ENCODE measurements at places on chromosomes 2 and 18.
A peak's percentile ranks its signal among the peaks of the same experiment; 100 is the strongest.

DNA sequence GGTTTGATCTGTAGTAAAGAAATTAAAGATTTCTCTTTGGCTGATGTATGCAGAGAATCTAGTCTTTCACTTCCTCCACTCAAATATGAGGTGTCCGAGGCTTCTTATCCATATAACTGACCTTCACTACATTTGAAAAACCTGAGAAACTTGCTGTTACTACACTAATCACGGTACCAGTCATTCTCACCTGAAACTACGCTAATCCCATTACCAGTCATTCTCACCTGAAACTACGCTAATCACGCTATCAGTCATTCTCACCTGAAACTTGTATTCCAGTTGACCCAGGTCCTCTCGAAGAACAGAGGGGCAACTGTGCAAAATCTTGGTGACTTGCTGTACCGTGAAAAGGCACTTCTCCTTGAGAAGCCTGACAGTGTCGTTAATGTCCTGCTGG, 5.1 kb downstream of the MTERF4 start:
- ATAC-seq: peak; percentile 70

DNA sequence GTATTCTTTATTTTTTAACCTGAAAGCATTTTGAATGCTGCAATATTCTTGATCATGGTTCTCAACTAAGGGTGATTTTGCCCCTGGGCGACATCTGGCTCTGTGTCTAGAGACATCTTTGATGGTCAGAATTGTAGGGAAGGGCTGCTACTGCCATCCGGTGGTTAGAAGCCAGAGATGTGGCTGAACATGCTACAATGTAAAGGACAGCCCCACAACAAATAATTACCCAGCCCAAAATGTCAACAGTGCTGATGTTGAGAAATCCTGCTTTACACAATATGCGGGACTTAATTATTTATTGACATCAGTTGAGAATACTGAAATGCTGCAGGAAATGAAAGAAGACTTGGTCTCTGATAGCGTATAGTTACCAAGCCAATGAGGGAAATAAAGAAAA, 37.5 kb upstream of the SERPINB2 start:
- no peak for ATAC-seq

GRCh38 chr2:69776886-69777785, 35.2 kb downstream of the ANXA4 start:
- no peak for ATAC-seq

DNA sequence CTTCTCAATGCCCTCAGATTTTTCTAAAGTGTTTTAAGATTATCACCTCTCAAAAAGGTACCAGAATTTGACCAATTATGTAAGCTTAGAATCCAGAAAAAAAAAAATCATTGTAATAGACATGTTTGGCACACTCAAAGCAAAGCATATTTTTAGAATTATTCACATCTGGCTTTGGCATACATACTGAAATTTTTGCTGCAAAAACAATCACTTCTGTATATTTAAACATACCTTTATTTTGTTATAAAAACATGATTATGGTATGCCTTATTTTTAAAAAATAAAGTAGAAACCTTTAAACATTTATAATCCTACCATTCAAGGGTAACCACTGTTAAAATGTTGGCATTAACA, 143.3 kb downstream of the ESCO1 start:
- no peak for ATAC-seq

DNA sequence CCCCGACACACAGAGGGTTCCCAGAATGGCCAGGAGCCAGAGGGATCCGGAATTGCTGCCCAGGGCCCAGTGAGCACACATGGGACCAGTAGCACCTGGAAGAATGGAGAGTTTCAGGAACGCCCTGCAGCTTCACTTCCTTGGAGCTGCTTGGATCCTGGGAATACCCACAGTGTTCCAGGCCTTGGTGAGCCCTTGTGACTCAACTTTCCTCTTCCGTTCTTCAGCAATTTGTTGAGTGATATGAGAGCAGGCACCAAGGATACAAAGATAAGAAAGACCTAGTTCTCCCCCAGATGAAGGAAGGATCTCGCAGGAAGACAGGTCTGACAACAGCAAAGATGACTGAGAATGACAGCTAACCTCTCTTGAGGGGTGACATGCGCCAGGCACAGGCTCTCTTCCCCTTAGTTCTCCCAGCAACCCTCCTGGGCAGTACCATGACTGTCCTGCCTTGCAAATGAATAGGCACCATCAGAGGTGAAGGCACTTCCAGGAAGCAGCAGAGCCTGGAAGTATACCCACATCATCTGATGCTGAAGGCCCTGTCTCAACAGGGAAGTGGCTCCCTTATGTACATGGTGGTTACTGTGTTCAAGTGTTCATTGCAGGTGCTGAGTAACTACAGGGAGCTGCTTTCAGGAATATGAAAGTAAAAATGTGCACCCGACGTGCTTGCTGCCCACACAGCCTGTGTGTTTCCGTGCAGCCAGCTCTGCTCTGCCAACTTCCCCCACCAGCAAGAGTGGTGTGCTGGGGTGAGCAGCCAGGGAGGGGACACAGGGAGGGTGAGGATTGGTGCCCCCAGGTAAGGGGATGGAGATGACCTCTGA, 116.2 kb downstream of the STPG4 start:
- ATAC-seq: peak; percentile 76

GRCh38 chr2:103880081-103880834, 973.7 kb upstream of the POU3F3 start:
- ATAC-seq: no peak

DNA sequence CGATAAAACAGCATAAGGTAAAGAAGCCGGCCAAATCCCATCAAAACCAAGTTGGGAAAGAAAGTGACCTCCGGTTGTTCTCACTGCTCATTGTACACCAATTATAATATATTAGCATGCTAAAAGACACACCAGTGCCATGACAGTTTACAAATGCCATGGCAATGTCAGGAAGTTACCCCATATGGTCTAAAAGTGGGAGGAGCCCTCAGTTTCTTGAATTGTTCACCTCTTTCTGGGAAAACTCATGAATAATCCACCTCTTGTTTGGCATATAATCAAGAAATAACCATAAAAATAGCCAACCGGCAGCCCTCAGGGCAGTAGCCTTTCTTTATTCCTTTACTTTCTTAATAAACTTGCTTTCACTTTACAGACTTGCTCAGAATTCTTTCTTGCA, 544.9 kb upstream of the SETBP1 start:
- no peak for ATAC-seq

DNA sequence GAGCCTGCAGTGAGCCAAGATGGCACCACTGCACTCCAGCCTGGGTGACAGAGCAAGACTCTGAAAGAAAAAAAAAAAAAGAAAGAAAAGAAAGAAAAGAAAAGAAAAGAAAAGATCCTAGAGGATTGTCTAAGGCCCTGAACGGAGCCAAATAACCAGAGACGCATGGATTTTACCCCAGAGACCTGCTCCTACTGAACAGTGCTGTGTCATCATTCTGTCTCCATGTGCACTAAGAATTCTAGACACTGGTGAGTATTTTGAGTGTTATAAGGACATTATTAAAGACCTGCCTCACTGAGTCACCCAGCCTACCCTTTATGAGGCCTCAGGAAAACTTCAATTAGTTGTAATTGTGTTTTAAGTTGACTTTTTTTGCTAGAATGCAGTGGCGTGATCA, 61.9 kb upstream of the RIOK3 start:
- ATAC-seq: no peak

- no peak for ATAC-seq
Measured at GRCh38 chr2:21770787-21771186, 647.0 kb downstream of the TDRD15 start.

DNA sequence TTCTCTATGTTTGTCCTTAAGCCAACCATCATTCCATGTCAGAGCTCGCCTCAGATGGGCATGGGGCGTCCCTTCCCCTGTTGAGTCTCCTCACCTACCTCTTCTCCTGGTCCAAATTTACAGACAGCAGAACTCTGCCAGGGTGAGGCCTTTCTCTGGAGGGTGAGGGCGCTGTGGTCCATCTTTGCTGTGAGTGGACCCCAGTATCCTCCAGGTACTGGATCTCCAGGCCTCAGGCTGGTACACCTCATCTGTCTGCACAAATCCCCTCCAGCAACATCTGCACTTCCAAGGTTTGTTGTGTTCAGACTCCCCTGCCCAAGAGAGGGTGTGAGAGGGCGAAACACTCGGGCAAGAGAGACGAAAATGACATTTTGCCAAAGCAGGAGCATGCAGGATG, 63.9 kb upstream of the EDAR start:
- no peak for ATAC-seq

DNA sequence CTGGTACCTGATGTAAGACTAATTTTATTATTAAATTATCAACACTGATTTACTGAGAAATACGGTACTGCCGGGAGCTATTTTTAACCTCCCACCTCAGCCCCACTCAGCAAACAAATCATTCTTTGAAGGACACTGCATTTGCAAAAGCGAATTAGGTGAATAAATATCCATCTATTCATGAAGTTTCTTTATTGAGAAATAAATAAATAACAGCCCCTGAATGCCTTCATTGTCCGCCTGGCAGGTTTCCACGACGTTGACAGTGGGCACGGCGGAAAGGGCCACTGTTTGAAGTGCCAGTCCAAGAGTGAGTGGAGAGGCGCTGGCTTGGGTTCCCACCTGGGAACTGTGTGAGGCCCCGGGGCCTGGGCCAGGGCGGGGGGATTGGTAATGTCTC, 15.7 kb downstream of the C1QL2 start:
- ATAC-seq: no peak

GRCh38 chr2:68741805-68742306, 7.2 kb downstream of the ARHGAP25 start:
- peak; percentile 77 for ATAC-seq

- no peak for ATAC-seq
Measured at GRCh38 chr18:41418598-41418997, 536.4 kb upstream of the PIK3C3 start.

GRCh38 chr2:196324211-196324610, 152.8 kb upstream of the STK17B start:
- ATAC-seq: no peak

GRCh38 chr2:105919826-105920225, 175.1 kb downstream of the NCK2 start:
- ATAC-seq: no peak

- no peak for ATAC-seq
Measured at GRCh38 chr18:78821396-78821795, 158.2 kb upstream of the SALL3 start.

- no peak for ATAC-seq
Measured at GRCh38 chr2:127633556-127634065, 12.3 kb upstream of the GPR17 start.

DNA sequence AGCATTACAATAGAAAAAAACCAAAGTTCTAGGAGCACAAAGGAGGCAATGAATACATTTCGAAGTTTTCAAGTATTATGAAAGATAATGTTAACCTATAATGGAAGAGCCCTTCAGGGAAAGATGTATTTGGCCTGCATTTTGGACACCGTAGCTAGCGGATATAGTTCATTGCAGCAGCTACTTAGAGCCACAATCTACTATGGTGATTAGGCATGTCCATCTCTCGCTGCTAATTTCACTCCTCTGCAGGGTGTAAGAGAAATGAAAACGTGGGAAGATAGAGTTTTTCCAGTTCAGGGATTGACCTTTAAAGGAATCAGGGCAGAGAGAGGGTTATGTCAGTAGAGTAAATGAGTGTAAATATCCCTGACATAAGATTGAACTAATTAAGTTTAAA, 8.5 kb upstream of the CAVIN2 start:
- ATAC-seq: no peak

DNA sequence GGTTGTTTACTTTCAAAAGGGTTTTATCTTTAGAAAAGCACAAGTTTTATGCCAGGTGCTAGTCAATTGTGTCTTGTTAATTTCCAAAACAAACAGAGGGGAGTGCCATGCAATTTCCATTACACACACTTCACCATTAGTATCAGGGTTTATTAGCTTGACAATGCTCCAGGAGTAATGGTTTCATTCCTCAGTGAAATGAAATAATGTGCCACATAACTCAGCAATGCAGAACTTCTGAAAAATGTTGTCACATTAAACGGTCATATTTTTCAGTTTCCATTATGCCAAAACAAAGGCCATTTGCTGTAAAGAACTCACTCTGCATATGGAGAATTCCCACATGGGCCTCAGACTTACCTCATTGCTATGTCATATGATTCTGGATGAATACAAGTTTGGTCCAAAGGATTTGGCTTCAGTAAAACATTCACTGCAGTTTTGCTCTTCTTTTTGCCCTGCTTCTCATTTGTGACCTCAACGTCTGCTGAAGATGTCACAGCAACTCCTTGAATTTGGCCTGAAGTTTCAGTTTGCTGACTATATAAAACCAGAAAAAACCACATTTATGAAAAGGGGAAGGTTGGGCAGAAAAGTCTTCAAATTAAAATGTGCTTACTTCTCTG, 198.2 kb downstream of the SRBD1 start:
- no peak for ATAC-seq

GRCh38 chr2:45259547-45260160, 250.4 kb upstream of the SIX2 start:
- ATAC-seq: no peak

DNA sequence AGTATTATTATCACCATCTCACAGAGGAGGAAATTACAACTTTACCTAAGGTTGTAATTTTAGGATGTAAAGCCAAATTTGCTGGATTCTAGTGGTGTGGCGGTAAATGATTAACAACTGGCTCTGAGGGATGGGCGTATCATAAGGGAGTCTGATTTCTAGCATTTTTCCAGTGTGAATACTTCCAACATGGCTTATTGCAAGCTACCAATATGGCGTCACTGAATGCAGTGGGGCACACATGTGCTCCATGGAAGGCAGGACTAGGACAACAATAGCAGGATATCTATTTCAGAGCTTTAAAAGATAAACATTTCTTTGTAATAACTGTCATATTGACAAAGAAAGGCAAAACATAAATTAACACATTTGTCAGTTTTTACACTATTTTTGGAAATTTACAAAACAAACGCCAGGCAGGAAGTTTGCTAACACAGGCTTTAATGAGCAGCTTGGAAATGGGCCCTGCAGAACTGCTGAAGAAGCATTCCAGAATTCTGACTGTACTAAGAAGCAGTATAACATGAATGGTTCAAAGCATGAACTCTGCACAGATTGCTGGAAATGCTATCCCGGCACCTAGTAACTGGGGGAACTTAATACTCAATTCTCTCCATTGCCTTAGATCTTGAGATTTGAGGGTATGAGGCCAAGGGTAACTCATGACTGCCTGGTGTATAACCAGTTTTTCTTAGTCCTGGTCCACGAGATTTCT, 439.3 kb upstream of the MAP2 start:
- no peak for ATAC-seq

DNA sequence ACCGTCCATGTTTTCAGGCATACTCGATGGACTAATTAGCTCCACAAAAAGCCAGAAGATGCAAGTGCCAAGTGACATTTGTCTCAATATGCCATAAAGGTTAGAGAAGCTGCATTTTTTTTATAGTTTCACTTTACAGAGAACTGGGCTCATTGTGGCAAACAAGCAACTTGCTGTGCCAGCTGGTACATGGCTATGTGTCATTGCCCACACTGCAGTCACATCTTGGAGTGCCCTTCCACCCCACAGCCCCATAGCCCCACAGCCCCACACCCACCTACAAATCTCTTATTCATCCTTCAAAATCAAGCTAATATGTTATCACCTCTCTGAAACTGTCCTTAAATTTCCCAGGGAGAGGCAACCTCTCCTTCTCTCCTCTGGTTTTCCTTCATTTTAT, 451.9 kb downstream of the ARHGAP15 start:
- ATAC-seq: no peak

DNA sequence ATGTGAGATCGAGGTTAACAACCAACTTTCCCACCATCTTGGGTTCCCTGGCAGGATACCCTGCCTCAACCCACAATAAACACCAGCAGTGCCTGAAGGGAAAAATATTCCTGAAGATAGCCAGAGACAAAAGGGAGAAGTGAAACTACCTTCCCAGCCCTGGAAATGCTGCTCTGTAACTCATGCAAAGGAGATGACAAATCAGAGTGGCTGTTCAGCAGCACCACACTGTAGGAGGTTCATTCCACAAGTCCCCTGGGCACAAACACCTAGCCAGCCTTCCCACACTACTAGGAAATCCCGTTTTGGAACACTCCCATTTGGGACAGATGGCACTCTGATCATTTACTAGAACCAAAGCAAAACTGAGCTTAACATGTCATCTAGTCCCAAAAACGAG, 190.7 kb upstream of the RBBP8 start:
- no peak for ATAC-seq
